ENCODE measurements at places on chromosomes 7 and 10.

GRCh38 chr7:25656581-25657026, 428.3 kb upstream of the NPVF start:
- no peak for DNase-seq

DNA sequence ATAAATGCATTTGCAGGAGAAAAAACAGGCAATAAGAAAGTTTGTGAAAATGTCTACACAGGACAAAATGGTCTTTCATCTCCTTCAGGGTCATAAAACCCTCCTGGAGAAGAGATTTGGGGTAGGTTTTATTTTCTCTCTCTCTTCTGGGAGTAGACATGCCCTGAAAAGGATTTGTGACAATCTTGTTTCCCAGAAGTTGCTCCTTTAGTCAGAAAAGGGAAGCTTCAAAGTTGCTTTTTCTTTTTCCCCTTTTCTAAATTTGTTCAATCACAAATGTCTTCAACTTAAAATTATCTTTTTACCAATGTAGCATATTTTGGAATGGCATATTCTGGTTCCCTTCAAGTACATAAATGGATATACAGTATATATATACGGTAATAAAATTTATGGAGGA, 9.4 kb upstream of the ANKRD22 start:
- DNase-seq = no peak

DNA sequence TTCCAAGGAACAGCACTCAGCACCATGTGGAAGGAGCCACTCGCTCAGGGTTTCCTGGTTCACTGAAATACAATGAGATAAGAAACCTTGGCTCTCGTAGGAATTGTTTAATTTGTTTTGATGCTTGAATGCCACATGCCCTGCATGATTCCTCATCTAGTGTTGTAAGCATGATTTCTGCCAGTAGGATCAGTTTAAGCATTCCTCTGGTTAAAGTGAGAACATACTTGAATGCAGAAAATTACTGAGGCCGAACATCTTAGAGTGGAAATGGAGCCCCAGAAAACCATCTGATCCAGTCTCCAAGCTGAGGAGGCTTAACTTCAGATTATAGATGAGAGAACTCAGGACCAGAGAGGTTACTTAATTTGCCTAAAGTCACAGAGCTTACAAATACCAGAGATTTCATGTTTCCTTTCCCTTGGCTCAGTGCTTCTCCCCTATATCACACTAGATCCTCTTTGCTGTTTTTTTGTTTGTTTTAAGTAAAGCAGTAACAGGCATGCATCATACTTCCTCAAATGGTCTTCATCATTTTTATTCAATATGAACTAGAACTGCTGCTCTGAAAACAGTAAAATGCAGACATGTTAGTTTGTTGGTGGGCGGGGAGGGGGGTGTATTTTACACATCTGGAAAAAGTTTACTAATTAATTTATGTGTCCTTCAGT, 125.1 kb downstream of the ADAM12 start:
- no peak for DNase-seq

DNA sequence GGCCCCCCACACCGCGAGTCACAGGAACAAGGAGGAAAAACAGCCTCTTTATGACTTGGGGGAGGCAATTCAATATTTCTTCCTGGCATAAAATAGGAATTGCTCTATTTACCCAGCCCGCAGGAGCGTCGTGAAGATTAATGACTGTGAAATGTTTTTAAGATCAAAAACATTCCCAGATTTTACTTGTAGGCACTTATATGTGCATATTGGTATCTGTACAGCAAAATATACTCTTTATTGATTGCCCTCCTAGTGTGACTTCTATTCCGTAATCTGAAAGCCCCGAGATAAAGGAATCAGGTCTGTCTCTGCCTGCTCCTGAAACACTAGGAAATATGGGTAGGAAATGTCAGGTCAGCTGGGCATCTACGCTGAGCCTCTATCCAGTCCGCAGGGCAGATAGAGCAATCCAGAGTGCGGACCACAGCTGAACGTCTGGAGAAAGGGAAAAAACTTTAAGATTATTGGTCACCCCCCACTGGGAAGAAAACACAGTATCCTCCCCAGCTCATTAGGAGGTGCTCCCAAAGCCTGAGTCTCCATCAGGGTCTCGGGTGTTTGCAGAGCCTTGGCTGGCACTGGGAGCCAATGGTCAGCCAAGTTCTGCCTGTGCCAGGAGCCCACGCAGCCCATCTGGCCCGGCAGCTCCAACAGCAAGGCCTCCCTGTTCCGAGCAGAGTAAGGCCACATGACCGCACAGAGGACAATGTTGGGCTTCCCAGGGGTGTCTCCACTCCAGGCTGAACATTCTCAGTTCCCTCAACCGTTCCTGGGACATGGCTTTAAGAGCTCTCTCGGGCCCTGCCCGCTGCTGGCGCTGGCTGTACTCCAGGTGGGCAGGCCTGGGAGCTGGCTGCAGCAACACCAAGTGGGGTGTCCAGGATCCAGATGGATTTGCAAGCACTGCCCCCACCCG, 7.7 kb downstream of the CTBP2 start:
- no peak for DNase-seq

DNA sequence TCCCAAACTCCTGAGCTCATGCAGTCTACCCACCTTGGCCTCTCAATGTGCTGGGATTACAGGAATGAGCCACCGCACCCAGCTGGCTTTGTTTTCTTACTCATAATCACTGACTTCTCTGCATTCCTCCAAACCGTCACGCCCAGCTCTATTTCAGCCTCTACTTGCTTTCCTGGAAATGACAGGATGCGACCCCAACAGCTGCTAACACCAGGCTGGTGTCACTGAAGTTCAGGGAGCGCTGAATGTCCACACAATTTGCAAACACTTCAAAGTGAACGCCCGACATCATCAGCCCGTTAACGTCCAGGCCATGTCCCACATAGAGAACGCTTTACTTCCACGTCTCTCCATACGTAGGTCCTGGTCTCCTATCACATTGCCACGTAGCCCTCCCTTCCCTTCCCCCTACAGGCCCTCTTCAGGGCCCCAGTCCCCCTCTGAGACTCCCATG, 12.8 kb upstream of the PROSER2 start:
- no peak for DNase-seq

GRCh38 chr10:10587744-10588393, 429.8 kb upstream of the CELF2 start:
- DNase-seq = no peak

- no peak for DNase-seq
Measured at GRCh38 chr10:110993024-110993693, 73.8 kb downstream of the SHOC2 start.

DNA sequence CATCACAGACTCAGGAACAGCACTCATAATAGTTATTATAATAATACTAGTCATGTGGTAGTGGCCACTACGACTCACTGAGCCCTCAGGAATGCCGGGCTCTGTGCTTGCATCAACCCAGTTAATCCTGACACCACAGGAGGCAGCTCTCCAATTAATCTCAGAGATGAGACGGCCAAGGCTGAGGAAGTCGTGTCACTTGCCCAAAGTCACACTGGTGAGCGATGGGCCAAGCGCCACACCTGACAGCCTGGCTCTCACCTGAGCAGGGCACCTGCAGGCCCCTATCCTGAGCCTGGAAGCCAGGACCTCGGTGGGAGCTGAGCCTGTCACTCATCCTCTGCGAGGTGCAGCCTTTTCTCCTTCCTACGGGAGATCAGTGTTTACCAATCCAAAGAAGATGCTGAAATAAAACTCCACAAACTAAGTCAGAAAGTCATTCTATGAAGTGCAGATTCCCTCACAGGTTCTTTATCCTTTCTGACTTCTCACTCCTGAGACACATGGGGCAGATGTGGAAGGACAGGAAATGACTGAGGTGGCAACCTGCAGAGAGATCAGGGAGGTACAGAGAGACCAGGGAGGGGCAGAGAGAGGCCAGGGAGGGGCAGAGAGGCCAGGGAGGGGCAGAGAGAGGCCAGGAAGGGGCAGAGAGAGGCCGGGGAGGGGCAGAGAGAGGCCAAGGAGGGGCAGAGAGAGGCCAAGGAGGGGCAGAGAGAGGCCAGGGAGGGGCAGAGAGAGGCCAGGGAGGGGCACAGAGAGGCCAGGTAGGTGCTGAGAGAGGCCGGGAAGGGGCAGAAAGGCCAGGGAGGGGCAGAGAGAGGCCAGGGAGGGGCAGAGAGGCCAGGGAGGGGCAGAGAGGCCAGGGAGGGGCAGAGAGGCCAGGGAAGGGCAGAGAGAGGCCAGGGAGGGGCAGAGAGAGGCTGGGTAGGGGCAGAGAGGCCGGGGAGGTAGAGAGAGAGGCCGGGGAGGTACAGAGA, 38.5 kb downstream of the VIPR2 start:
- DNase-seq = no peak

DNA sequence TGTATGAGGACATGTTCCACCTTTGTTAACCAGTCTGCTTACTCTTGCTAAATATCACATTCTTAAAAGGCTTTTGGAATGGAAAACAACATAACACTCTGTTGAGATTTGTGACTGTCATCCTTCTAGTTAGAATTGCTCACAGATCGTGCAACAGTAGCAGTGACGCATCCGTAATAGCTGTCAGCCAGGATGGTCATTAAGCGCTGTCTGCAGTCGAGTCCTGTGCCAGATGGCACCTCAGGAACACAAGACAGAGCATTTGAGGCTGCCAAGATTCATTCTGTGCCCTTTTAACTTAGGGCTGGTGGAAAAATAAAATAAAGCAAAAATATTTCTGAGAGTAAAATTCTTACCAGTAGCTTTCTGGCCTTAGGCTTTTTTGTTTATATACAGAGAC, 348.6 kb downstream of the ANKRD7 start:
- no peak for DNase-seq

GRCh38 chr10:68560186-68560942, at the start of gene TET1:
Gene TET1 (plus strand): TSS chr10:68560337. CDS start chr10:68572339, 12,002 bp downstream.
- DNase-seq = no peak

DNA sequence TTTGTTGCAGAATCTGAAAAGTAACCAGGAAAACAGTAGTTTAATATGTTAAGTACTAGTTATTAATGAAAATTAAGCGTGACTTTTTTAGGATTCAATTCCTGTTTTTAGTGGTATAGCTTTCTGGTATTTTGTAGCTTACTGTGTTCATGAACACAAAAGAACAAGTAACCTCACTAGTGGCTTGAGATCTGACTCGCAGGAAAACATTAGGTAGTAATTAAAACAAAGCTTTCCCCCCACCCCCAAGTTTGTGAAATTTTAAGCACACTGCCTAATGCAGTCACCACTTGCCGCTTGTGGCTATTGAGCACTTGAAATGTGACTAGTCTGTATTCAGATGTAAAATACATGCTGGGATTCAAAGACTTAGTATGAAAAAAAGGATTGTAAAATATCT, 102.5 kb upstream of the RPA3 start:
- DNase-seq = no peak

DNA sequence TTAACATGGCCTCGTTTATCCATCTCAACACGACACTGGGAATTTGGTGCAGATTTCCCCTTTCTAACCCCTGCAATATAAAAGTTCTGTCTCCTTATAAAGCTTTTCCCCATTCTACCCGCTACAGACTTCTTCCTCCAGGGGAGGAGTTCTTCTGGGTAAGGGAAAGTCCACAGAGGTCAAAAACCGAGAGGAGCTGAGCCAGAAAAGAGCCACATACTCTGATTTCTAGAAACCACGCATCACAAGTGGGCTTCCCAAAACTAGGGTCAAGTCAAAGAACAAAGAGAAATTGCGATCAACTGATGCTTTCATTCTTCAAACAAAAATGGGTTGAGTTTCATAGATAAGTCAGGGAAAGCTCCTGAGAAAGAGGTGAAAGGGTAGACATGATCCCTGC, 6.8 kb downstream of the IL6 start:
- no peak for DNase-seq

DNA sequence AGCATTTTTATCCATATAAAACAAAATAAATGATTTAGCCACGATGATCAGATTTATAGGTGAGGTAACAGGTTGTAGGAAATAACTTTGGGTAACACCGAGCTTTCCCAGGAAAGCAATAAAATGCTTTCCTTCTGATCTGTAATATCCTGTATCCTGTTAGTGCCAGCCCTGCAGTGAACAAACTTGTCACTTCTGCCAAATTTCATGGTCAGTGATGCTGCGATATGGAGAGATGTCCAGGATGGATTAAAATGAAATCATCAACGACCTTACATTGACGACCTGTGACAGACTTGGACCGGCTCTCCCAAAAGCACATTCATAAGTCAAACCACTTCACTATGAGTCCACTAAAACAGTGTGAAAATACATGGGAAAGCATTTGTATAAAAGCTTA, 608.0 kb upstream of the NRP1 start:
- no peak for DNase-seq

- DNase-seq = no peak
Measured at GRCh38 chr7:95669513-95669912, 73.2 kb upstream of the PDK4 start.

DNA sequence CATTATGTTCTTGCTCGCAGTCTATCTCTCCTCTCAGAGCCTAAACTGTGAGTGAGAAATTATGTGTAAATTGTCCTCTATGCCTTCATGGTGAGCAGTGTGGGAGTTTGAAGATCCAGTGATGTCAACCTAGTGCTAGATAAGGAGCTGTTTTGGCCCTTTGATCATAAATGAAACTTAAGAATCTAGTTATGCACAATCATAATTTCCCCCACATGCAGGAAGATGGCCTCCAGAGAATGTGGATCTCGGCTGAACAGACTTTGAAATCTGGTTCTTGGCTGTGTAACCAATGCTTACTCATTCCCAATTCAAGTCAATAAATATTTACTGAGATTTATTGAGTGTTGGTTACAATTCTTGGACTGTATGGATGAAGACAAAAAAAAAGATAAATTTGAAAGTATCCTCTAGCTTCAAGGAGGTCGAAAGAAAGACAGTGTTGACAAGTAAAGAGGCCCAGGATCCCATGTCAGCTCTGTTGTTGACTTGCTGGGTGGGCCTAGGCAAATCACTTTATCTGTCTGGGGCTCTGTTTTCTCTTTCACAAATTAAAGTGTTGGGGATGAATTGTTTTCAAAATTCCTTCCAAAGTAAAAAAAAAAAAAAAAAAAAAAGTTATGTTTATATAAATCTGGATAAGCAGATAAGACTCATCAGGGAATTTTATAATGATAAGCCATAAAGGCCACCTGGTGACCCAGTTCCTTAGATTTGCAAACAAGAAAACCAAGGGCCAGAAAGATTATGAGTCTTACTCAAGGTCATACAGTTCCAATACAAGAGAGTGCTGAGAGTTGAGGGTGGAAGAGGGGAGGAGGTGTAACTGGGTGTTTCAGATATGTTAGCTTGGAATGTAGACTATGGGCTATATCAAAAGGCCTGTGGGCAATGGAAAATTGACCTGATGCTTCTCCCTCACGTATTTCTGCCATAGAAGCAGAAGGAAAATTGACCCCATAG, 969.9 kb downstream of the KCNMA1 start:
- no peak for DNase-seq

DNA sequence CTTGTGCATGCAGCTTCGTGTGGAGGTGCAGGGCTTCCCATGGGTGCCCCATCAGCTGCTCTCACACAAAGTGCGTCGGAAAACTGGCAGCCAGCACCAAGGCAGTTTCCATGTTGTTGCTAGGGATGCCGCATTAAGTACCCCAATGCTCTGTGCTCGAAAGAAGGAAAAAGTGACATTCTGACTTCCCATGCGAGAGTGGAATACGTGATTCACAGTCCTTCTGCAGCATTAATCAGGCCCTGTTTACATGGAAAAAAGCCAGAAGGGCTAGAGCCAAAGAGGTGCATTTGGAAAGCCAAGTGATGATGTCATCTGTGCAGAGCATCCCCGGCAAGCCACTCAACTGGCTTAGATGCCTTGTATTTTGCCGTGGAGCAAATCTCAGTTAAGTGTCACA, 258.3 kb downstream of the GATA3 start:
- no peak for DNase-seq

Data from activated CD8-positive, alpha-beta memory T cell treated with anti-CD3 and anti-CD28 coated beads for 1 hour (primary cell).